Omental fat pad (tissue), 4 donors: ENCODE measurements at places on chromosomes 16 and 17.

DNA sequence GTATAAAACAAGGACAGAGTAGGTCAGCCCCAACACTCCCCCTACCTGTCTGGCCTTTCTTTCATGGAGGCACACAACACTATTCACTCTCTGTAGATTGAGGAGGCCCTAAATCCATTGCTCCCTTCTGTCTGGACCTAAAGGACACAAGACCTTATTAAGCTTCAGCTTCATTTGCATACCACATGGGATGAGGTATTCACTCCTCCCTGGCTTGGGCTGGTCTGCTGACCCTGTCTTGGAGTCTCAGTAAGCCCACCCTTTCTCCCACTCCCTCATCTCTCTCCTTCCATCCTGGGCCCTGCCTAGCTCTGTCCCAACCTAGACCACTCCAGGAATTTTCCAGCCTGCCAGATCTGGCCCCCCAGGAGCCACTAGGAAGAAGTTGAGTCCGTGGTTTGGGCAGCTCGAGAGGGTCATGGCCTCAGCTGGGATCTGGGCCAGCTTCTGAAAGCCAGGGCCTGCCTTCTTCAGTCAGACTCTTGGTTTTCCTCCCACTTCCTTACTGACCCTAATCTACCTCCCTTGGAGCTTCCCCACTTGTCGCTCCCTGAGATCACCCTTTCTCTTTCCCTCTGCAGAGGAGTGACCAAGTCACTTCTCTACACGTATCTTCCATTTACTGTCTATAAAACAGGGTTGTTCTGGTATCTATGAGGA lies 6.5 kb upstream of the LLGL1 start:
- no peak for DNase-seq

GRCh38 chr17:2244545-2245525 lies 58.8 kb downstream of the SMG6 start:
- DNase-seq: peak; percentile 77

GRCh38 chr17:65759532-65759931 lies 198.1 kb upstream of the AXIN2 start:
- no peak for DNase-seq

- DNase-seq: no peak
Measured at GRCh38 chr17:39562976-39563375, 44.7 kb downstream of the NEUROD2 start.

DNA sequence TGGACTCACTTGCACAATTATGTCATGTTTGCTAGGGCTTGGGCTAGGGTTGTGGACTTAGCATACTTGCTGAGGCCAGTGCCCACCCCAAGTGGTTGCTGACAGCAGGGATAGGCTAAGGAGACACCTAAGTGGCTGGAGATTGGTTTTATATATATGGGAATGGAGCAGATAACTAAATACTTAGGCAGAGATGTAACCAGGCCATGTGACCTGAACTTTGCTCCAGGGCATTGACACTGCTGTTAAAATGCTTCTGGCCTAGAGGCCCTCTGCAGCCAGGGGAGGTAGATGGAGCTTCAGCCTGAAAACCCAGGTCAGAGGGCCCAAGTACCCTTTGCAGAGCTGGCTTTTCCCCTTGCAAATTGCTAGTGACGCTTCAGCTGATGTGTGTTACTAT lies 1.4 kb upstream of the ITGB3 start:
- no peak for DNase-seq

GRCh38 chr16:2598723-2599122 lies 60.9 kb downstream of the PDPK1 start:
- no peak for DNase-seq

DNA sequence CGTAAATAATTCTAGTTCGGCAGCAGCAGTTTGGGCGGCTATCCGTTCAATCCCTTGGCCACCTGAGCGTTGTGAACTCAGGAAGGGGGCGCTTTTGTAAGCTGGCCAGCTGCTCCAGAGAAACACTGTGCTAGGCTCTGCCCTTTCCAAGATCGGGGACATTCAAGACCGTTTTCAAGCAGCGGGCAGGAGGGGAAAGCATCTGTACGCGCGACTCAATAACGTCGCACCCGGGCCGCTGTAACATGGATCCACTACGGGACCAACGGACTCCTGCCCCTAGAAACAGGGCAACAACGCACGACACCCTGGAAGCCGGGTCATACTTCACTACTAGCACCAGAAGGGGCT lies 463 bp downstream of the TOP2A start:
- DNase-seq: no peak

DNA sequence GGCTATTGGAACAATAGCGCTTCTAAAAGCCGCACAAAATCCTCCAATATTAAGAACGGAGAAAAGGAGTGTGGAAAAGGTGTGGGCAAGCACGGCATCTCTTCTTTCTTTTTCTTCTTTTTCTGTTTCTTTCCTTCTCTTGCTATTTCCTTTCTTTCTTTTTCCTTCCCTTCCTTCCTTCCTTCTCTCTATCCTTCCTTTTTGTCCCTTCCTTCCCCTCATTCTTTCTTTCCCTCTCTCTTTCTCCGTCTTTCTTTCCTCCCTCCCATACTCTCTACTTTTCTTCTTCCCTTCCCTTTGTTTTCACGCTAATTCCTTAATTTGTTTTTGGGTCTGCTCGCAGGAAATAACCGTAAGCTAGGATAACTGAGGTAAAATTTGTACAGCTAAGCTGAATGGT lies 478.2 kb downstream of the MAF start:
- DNase-seq: no peak

GRCh38 chr17:49201481-49201927 lies 8.9 kb downstream of the GNGT2 start:
- no peak for DNase-seq

DNA sequence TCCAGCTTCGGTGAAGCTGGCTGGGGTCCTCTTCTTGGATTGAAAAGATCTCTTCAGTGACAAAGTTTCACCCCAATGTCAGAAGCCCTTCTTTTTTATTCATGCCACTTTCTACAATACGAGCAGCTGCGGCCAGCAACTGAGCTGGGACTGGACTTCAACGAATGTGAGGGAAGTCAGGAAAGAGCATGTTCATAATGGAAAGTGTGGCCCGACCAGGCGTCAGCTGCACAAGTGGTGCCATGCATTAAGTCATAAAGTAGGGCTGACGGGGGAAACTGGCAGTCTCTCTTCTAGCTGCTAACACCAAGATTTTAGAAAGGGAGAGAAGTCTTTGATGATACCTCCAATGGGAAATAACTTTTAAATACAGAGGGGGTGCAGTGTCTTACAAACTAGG lies 192.6 kb downstream of the PARN start:
- DNase-seq: no peak

- DNase-seq: no peak
Measured at GRCh38 chr17:53119773-53120172, 703.0 kb upstream of the KIF2B start.

- no peak for DNase-seq
Measured at GRCh38 chr17:79306424-79307318, 232.0 kb downstream of the ENGASE start.

DNA sequence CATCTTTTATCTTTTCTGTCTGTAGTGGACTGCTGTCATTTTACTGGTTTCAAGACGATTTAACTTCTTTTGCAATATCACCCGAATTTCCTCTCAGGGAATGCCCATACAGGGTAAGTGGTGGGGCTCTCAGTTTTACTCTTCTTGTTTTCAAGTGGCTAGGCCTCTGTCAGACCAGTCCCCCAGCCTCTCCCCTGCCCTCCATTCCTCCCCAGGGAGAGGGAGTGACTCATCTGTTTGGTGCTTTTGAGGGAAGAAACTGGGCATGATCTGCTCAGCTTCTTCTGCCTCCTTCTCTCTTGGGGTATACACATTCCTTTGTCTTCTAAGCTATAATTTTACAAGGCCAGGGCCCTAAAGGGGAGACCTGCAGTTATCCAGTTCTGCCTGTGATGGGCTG lies 332.0 kb downstream of the CBLN1 start:
- DNase-seq: no peak

DNA sequence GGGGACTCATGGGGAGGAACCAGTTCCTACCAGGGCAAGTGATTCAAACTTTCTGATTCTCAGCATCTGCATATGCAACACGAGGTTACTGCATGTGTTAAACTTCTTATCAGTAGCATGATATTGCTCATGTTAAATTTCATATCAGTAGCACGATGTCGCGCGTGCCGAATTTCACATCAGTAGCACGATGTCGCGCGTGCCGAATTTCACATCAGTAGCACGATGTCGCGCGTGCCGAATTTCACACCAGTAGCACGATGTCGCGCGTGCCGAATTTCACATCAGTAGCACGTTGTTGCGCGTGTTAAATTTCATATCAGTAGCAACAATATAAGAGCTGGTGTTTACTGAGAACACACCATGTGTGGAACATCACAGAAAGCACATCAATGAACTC lies 221.6 kb downstream of the GSG1L start:
- DNase-seq: no peak

- DNase-seq: no peak
Measured at GRCh38 chr16:49484936-49485335, 111.3 kb downstream of the C16orf78 start.

- no peak for DNase-seq
Measured at GRCh38 chr17:27239046-27239445, 54.9 kb upstream of the WSB1 start.

- no peak for DNase-seq
Measured at GRCh38 chr16:12110361-12111107, 134.0 kb downstream of the SNX29 start.

DNA sequence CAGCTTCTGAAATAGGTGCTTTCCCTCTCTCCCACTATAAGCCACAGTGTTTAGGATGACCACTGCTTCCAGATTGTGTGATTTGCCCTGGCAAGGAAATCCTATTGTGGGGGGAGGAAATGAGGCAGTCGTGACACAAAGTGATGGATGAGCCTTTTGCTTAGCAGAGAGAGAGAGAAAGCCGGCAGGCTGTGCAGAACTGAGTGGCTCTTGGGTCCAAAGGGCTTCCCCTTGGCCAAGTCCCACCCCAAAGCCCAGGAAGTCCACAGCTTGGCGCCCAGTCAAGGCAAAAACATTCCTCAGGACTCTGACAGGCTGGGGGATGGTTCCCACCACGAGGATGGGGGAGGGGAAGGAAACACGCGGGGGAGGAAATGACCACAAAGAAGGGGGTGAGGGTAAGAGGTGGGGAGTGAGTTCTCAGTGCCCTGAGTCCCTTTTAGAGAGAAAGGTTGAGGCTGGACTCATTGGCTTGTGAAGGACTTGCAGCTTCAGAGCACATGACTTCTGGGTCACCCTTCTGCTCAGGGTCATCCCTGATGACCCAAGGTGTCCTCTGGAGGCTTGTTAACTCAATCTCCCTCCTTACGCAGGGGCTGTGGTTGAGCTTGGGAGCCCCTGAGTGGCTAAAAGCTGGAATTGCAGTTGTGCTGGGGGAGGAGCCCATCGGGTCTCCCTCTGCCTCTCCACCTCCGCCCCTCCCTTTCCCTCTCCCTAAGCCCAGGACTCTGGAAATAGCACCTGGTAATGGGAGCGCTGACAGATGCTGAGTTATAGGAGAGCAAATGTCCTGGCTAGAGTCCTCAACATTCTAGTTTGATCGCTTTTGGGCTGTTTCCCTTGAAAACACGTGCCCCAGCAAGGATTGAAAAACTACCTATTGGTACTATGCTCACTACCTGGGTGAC lies 10.3 kb upstream of the MSL1 start:
- DNase-seq: peak; percentile 73

DNA sequence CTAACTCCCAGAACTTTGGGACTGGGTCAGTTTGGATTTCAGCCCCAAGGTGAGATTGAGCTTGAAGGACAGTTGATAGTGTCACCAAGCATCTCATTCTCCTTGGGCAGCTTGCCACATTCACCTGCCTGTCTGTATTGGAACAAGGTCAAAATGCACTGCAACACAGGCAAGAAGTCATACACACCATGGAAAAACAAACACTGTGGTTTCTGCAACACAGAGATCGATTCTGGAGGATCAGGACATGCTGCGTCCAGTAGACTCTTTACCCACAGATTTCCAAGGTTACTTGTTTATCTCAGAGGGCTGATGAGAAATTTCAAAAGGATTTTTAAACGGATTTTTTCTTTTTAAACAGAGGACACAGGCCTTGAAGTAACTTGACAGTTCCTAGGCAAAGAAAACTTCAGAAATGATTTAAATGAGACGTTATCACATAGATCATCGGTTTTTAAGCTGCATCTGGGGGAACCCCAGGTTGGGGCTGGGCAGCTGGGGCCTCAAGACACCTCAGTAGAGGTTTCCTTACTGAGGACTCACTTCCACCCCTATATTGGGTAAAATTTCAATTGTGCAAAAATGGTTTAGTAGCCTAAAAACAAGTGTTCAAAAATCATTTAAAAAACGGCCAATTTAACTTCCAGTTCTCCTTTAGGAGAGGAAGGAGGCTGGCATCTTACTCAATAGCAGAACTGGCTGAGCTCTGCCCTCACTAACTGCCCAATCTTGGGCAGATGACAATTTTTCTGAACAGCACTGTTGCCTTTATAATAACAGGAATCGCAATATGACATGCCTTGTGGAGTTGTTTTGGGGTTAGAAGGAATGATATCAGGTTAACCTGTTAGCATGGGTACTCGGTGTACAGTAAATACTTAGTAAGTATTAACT lies 299.3 kb downstream of the XYLT1 start:
- no peak for DNase-seq

- DNase-seq: peak; percentile 35
Measured at GRCh38 chr17:13931800-13932460, 137.4 kb upstream of the COX10 start.

- no peak for DNase-seq
Measured at GRCh38 chr17:37824534-37825485, 80.0 kb upstream of the HNF1B start.

GRCh38 chr17:64401244-64401860 lies 10.7 kb upstream of the PECAM1 start:
- DNase-seq: no peak

GRCh38 chr17:57111386-57111785 lies 26.3 kb downstream of the AKAP1 start:
- no peak for DNase-seq

DNA sequence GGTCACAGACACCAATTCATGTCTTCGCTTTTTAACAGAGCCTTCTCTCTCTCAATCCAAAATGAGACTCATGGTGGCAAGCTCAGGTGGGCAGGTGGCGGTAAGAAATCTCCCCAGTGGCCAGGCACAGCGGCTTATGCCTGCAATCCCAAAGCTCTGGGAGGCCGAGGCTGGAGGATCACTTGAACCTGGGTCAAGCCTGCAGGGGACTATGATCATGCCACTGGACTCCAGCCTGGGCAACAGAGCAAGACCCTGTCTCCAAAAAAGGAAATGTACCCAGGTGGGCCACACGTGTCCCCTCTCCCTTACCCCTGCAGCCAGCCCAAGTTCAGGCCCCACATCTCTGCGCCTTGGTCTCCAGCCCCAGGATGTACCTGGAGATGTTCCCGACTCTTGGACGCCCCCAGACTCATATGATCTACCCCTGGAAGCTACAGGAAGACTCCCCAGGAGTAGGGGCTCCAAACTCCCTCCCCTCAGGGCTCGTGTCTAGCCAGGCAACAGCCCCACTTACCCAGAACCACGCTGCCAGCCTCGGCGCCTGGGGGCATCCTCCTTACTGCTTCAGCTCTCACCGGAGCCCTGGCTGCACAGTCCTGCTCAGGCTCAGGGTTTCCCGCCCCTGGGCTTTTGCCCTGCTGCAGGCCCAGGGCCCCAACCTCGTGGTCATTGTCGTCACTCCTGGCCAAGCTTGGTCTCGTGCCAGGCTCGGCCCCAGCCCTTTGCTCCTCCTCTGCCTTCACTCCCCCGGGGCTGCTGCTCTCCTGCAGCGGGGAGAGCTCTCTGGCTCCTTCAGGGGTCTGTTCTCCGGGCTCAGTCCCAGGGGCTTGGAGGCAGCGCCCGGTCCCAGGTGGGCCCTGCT lies 16.2 kb downstream of the MYLK3 start:
- DNase-seq: no peak

- no peak for DNase-seq
Measured at GRCh38 chr17:75925912-75926311, 14.9 kb downstream of the FBF1 start.
